ENCODE measurements at places on chromosomes 12 and 14.
A peak's percentile ranks its signal among the peaks of the same experiment; 100 is the strongest.

DNA sequence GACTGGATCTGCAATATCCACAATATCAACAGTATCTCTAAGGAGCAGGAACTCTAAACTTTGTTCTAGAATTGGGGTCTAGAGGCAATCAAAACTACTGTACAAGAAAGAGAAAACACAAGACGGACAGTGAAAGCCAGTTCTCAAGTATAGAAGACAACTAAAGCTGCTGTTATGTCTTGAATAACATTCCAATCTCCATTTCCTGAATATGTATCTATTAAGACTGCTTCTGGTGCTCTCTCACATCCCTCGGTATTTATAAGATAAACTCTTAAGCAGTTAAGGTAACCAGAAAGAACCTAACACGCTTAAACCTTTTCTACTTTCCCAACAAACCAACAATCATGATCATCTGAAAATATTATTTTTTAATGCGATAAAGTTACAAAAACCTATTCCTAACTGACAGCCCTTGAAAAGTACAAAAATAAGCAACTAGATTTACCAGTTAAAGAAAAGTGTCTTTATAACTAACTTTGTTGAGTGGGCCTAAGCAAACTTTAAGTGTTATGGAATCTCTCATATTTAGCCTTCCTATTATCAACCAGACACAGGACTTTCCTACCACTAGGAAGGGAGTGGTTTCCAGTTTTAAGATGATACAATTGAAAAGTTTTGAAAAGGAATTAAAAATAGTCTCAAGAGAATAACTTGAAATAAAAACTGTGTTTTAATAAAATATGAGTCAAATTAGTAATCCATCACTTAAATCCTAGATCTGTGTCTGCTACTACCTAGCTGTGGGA lies 30.7 kb downstream of the NUMB start:
- DNase-seq = no peak

GRCh38 chr12:91219511-91219910 lies 36.9 kb upstream of the DCN start:
- DNase-seq = no peak

DNA sequence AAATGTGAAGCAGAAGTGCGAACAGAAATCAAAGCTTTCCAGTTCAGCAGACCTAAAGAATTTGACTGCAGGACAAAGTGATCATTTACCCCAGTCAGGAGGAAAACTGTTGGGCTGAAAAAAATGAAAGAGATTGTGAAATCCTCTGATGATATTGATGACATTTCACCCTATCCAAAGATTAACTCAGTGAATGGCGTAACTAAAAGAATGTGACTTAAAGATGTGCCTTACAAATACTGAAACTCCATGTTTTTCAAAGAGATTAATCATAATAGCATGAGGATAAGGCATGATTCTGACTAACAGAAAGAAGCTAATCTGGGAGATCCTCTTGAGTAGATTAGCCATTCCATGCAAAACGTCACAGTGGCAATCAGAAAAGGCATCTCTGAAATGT lies 225.6 kb downstream of the DUSP6 start:
- DNase-seq = no peak

GRCh38 chr14:51862176-51862796 lies 1.9 kb downstream of the GNG2 start:
- DNase-seq = no peak

DNA sequence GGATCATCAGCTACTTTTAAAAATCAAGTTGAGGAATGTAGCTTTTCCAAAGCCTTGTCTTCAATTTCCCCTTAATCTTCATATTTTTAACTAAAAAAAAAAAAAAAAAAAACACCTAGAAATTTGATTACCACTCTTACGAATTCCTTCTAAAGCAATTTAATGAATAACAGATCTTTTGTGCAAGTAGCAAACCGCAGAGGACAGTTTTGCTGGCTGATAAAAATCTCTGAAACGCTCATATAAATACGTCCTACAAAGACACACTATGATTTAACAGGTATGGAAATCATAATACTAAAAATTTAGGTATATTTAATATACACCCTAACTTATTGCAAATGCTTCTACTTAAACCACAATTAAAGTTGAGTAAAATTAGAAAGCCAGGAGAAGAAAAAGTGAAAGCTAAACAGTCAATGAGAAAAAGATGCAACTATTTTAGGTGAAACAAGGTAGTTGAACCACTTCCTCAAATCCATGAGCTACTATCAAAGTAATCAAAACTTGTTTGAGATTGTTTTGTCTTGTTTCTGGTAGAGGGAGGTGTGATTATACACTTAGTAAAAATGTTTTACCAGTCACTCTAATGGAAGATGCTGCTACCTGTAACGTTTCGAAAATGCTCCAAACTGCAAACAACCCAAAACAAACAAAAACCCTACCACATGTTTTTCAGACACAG lies 2.2 kb downstream of the PAWR start:
- DNase-seq = no peak

DNA sequence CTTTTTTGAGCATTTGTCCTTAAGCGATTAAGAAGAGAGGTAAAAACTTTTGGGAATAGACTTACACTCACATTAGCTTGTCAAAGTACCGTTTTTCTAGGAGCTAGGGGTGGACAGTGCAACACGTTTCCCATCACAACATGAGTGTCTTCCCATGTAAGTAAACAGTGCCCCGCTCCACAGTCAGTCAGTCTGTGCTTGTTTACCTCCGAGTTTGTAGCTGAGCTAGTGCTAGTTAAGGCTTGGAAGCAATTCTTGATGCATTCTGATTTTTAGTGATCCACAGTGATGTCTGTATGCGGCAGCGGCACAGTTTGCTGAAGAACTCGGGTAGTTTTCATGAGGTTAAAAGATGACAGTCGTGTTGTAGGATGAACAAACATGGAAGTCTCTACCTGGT lies 941 bp downstream of the ZDHHC17 start:
- DNase-seq = no peak

DNA sequence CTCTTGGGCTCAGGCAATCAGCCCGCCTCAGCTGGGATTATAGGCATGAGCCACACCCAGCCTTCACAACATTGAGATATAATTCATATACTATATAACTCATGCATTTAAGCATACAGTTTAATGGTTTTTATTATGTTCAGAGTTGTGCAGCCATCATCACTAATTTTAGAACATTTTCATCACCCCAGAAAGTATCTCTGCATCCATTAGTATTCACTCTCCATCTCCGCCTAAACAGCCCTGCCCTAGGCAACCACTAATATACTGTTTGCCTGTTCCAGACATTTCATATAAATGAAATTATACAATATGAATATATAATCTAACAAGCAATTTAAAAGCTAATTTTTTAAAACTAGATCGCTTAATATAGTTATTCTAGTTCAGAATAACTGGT lies 34.7 kb downstream of the TBK1 start:
- no peak for DNase-seq

- DNase-seq = no peak
These were observed 3.2 kb upstream of the KRT7 start for GRCh38 chr12:52229836-52230343.

- DNase-seq = no peak
These were observed 898.3 kb downstream of the VRK1 start for GRCh38 chr14:97695456-97695981.

GRCh38 chr12:24630446-24630845 lies 318.5 kb downstream of the BCAT1 start:
- no peak for DNase-seq

DNA sequence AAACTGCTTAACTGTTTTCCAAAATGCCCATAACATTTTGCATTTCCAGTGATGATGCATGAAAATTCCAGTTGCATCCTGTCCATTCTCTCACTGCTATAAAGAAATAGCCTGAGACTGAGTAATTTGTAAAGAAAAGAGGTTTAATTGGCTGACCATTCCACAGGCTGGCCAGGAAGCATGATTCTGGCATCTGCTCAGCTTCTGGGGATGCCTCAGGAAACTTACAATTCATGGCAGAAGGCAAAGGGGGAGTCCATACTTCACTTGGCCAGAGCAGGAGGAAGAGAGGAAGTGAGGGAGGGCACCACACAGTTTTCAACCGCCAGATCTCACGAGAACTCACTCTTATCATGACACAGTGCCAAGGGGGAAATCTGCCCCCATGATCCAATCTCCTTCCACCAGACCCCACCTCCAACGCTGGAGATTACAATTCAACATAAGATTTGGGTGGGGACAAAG lies 18.2 kb upstream of the CLEC2D start:
- DNase-seq = peak; percentile 23

DNA sequence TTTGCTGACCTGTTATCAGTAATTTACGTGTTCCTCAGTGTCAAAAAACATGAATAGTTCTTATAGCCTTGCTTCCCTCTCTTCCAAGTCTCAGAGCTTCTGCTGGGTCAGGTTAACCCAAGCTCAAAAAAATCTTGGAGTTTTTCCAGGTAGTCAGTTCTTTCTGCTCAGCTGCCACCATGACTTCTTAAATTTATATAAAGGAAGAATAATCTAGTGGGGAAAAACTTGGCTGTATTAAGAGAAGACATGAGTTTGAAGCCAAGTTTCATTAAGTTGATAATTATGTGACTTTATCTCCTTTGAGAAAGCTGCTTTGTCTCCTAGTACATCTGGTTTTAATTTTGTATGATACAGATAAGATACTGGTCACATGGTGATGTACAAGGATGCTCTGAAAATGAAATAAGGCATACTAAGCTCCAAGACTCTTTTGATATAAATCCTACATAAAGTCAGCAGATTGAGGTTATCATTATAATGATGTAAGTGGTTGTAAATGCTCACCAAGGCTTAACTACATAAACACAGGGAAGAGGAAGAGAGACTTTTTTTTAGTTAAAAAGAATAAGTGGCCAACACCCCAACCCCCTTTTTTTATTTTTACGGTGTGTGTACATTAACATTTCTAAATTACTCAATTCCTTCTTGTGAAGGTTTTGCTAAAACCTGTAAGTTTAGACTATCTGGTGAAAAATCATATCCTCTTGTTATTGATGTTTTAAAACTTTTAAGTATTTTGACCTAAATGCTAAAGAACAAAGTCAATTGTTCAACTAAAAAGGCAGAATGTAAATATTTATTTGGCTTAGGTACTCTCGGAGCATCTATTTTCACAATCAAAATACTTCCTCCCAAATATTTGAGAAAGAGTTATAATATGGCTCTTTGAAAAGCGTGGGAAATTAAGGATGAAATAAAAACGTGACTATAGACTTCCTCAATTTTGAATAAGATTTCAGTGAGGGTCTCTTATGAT lies 84.1 kb upstream of the SLC38A2 start:
- DNase-seq = no peak

GRCh38 chr14:90398841-90399540 lies 2.2 kb downstream of the CALM1 start:
- DNase-seq = no peak

GRCh38 chr12:123095078-123095881 lies 55.6 kb downstream of the PITPNM2 start:
- DNase-seq = no peak

DNA sequence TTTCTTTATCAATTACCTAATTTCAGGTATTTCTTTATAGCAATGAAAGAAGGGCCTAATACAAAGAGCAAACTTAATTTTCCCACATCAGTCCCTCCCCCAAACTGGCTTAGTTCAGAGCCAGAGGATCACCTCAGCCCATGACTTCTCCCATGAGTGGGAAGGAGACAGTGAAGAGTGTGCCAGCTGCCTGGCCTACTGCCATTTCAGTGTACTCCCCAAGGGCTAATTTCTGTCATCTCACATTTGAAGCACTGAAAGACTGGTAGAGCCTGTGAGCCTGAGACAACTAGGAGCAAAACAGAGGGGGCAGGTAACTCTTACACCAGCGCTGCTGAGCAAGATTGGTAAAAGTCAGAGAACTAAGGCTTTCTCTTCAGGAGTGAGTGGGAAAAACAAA lies 29.1 kb upstream of the ADAM20 start:
- no peak for DNase-seq

- DNase-seq = no peak
These were observed 25.2 kb downstream of the DUSP16 start for GRCh38 chr12:12537421-12537820.

All from right hindlimb (tissue), 1 donor.